Breast epithelium (tissue), 4 donors: ENCODE measurements at places on chromosomes 4 and X. TPM values are rescaled to one million over a fixed set of nuclear protein-coding genes. Genes with fewer than 3 reads are reported as not detected.
A peak's percentile ranks its signal among the peaks of the same experiment; 100 is the strongest.

Gene FAM53A
- total RNA-seq, result 4.6 TPM

Gene FAAH2
- total RNA-seq, result 30.2 TPM

Gene AKAP14
- not detected for total RNA-seq

Gene ZBED1
- 38.7 TPM for total RNA-seq

Gene RHOH
- 9.7 TPM for total RNA-seq

GRCh38 chr4:173522160-173522950 is 7.7 kb downstream of the HAND2 start:
- no peaks in the 10 kb centered on the region for H3K4me1 ChIP-seq
- peak overlapping the region; percentile 67 for H3K4me3 ChIP-seq
- no peaks in the 10 kb centered on the region for H3K36me3 ChIP-seq

- H3K4me3 ChIP-seq, result no peak overlapping the region
- H3K27ac ChIP-seq, result no peak overlapping the region
- H3K36me3 ChIP-seq, result no peaks in the 10 kb centered on the region
- no peaks in the 10 kb centered on the region for H3K4me1 ChIP-seq
Observed at GRCh38 chrX:106300239-106300638, 132.1 kb downstream of the PWWP3B start.

GRCh38 chrX:40617566-40617965 is 5.7 kb upstream of the MPC1L start:
- H3K36me3 ChIP-seq, result no peaks in the 10 kb centered on the region
- H3K27me3 ChIP-seq, result peaks cover 41% of the 10 kb centered on the region
- no peak for DNase-seq
- no peak overlapping the region for H3K27ac ChIP-seq
